ENCODE measurements at places on chromosomes 5 and 9. TPM values are rescaled to one million over a fixed set of nuclear protein-coding genes. Genes with fewer than 3 reads are reported as not detected.

The ADAMTS13 gene
- polyA plus RNA-seq, result 2.7 TPM

The WDR38 gene
- polyA plus RNA-seq, result not detected

The DDX41 gene
- polyA plus RNA-seq, result 45.8 TPM

The PCDHB13 gene
- polyA plus RNA-seq, result 0.34 TPM

The TPRN gene
- polyA plus RNA-seq, result 67.8 TPM

The C5 gene
- polyA plus RNA-seq, result 2.7 TPM

The GFI1B gene
- 0.04 TPM for polyA plus RNA-seq

The SEMA6A gene
- 6.0 TPM for polyA plus RNA-seq

The MARCOL gene
- not detected for polyA plus RNA-seq

The IFNK gene
- polyA plus RNA-seq, result not detected

The TSLP gene
- 1.5 TPM for polyA plus RNA-seq

The TRPM6 gene
- polyA plus RNA-seq, result 0.09 TPM

The PANK3 gene
- 9.7 TPM for polyA plus RNA-seq

The C8G gene
- 1.1 TPM for polyA plus RNA-seq

The ZFP37 gene
- 0.70 TPM for polyA plus RNA-seq

The MLANA gene
- not detected for polyA plus RNA-seq

The RXFP3 gene
- not detected for polyA plus RNA-seq

The GNE gene
- polyA plus RNA-seq, result 4.8 TPM

The CFAP77 gene
- not detected for polyA plus RNA-seq

The PCDHB5 gene
- 5.8 TPM for polyA plus RNA-seq

The HAND1 gene
- polyA plus RNA-seq, result not detected

The OR2V1 gene
- polyA plus RNA-seq, result not detected

The SH3RF2 gene
- 3.3 TPM for polyA plus RNA-seq

The C1QTNF3 gene
- 4.4 TPM for polyA plus RNA-seq

The FREM1 gene
- polyA plus RNA-seq, result 3.7 TPM

The PRUNE2 gene
- 3.5 TPM for polyA plus RNA-seq

The MARCHF11 gene
- polyA plus RNA-seq, result not detected

The HNRNPH1 gene
- polyA plus RNA-seq, result 231 TPM

The PDCD1LG2 gene
- polyA plus RNA-seq, result 1.6 TPM

The MEGF10 gene
- polyA plus RNA-seq, result 0.24 TPM

The DMGDH gene
- 3.7 TPM for polyA plus RNA-seq

The IL5 gene
- 0.09 TPM for polyA plus RNA-seq

The PCDHB11 gene
- polyA plus RNA-seq, result 0.45 TPM

The PCDHGC5 gene
- polyA plus RNA-seq, result 0.07 TPM

The AK8 gene
- 0.12 TPM for polyA plus RNA-seq

The SCGB3A1 gene
- 1.1 TPM for polyA plus RNA-seq

The CDH9 gene
- polyA plus RNA-seq, result not detected

The BAAT gene
- 0.03 TPM for polyA plus RNA-seq

The IGIP gene
- 17.4 TPM for polyA plus RNA-seq

The TAS2R1 gene
- polyA plus RNA-seq, result not detected

The AQP7 gene
- 258 TPM for polyA plus RNA-seq

The NUTM2F gene
- not detected for polyA plus RNA-seq

The AFAP1L1 gene
- 16.8 TPM for polyA plus RNA-seq

The GRIN1 gene
- not detected for polyA plus RNA-seq

The EDIL3 gene
- 1.0 TPM for polyA plus RNA-seq

The CDC25C gene
- polyA plus RNA-seq, result 0.03 TPM

The ARHGEF39 gene
- polyA plus RNA-seq, result 0.82 TPM

The GABRG2 gene
- not detected for polyA plus RNA-seq

The PCDHGA3 gene
- 0.54 TPM for polyA plus RNA-seq

The IRGM gene
- polyA plus RNA-seq, result not detected

The CDX1 gene
- not detected for polyA plus RNA-seq

The OR13D1 gene
- not detected for polyA plus RNA-seq

The KIF24 gene
- 0.22 TPM for polyA plus RNA-seq
